ENCODE measurements at places on chromosomes 6 and 20.

DNA sequence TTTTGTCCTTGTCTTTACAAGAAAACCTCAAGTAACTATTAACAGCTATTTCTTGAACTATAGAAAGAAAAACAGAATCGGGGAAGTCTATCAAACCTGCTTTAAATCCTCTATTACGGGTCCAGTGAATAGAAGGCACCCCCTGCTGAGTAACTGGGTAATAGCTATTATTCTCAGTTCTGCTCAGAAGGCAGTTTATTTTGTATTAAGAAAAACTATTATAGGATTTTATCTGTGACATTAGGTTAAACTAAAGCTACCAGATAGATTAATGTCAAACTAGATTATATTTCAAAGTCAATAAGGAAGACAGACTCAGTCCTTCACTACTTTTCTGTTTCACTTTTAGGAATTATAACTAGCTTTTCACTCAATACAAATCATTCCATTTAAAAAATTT, 93.7 kb downstream of the DST start:
- DNase-seq, result no peak

- no peak for DNase-seq
Observed at GRCh38 chr6:45741437-45742171, 274.1 kb downstream of the CLIC5 start.

DNA sequence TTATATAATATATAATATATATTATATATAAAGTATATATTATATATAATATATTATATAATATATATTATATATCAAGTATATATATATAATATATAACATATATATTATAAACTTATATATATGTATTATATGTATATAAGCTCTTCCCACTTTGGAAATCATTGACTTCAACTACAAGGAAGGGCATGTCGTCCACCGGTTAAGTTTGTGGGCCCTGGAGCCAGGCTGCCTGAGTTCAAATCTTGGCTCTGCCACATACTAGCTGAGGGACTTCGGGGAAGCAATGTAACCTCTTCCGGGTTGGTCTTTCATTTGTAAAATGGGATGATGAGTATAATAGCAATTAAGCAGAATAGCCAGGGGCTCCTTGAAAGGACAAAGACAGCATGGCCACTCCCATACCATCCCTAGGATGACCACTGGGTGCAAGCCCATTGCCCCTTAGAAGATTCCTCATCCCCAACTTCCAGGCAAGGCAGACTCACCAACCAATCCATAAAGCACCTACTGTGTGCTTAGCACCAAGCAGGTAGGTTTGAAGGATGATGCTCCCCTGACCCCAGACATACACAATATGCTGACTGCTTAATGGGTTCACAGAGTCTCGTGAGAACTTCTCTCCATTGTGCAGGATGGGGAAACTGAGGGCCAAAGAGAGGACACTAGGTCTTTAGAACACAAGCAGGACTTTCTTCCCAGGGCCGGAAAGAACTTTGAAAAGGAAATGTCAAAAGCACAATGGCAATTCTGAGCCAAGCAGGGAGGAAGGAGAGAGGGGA, 163.2 kb downstream of the MRPL14 start:
- no peak for DNase-seq

DNA sequence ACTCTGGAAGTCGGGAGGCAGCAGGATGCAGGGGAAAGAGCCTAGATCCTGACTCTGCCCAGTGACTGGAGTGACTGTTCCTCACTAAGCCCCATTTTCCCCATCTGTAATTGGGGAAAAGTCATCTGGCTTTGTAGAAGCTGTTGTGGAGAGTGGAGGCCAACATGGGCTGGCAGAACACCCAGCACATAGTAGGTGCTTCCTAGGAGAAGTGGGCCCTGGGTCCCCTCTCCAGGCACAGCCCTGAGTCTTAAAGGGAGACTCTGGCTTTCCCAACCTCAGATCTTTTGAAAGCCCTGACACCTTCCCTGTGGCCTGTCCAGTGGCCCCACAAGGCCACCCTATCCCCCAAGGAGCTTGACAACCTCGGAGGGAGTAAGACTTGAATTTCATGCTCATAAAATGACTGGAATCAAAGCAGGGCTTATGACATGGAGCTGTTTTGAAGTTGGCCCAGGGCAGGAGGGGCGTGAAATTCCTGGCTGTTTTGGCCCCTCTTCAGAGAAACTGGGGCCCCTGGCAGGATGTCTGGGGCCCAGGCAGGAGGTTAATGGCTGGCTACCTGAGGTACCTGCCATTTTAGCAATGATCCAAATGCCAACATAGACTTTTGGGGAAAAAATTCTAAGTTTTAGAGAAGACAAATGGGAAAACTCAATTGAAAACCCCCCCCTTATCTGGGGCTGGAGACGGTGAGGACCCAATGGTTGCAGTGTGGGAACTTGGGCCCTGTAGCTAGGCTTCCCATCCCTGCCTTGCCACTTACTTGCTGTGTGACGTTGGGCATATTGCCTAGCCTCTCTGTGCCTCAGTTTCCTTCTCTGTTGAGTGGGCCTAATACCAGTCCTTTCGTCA, 51.6 kb downstream of the UBE2V1 start:
- DNase-seq, result no peak

GRCh38 chr6:80519811-80520594, 413.5 kb downstream of the BCKDHB start:
- DNase-seq, result no peak

DNA sequence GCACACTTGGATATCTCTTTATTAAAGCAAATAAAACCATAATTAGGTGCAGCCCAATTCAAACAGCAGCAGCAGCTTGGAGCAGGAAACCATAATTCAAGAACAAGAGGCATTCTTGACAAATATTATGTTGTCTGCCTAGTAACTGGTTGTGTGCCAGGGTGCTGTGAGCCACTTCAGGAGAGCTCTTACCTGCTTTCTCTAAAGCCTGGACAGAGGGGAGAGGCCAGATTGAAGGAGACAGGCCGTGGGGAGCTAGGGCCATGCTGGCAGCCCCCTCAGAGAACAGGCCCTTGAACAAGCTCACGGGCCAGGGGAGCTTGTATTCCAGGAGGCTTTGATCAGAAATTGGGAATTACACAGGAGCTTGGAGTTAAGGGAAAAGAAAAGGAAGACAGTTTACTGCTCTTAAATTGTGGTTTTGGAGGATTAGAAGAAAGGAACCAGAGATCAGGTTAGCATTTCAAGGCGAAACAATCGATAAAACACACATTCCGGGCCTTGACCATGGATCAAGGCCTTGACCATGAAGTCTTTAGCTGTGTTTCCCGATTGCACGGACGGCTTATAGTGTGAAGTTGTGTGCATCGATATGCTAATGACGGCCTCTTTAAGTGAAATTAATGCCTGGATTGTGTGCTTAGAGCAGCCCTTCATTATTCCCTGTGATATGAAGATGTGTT, 69.8 kb upstream of the NKX2-2 start:
- DNase-seq, result no peak

Data from thoracic aorta (tissue), 2 donors.